ENCODE measurements at places on chromosomes 12 and 14. TPM values are rescaled to one million over a fixed set of nuclear protein-coding genes. Genes with fewer than 3 reads are reported as not detected.

GRCh38 chr12:128791395-128792322, 32.1 kb downstream of the SLC15A4 start:
- H3K4me3 ChIP-seq = no peak overlapping the region
- DNase-seq = no peak
- H3K36me3 ChIP-seq = peaks cover 21% of the 10 kb centered on the region

DNA sequence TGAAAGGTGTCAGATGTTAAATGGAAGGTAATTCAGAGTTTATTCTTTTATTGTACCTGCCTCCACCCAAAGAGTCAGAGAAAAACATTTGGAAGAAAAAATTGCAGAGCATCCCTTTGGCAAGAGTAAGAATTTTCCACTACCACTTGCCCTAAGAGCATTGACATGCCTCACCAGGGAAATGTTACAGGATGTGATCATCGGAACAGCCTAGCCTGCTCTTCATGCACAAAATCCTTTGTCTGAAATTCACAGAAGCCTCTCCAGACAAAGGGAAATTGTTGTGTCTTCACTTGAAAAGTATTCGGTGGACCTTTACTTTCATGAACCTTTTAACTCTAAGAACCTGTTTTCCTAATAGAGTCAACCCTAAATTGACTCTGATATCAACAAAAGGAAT, 36.9 kb downstream of the ATP2A2 start:
- no peak overlapping the region for H3K27ac ChIP-seq
- DNase-seq = peak; percentile 14
- no peak overlapping the region for H3K4me3 ChIP-seq
- no peaks in the 10 kb centered on the region for H3K27me3 ChIP-seq
- H3K36me3 ChIP-seq = peaks cover 2% of the 10 kb centered on the region
- H3K4me1 ChIP-seq = peaks cover 2% of the 10 kb centered on the region

DNA sequence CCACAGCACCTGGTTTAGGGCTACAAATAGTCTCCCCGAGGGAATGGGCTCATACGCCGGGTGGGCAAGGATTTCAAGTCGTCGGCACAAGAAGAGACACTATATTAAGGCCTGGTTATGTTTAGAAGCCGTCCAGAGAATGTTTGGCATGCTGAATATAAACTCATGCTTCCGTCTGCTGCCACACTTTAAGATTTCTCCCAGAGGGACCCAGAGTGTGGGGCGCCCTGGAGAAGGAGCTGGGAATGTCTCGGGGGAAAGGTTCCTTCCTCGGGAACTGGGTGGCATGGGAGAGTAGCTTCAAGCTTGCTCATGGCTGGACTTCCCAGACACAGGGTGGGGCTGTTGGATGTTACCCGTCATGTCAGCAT, 295.7 kb downstream of the CACNA1C start:
- H3K4me3 ChIP-seq = no peak overlapping the region
- no peaks in the 10 kb centered on the region for H3K27me3 ChIP-seq
- DNase-seq = no peak
- H3K27ac ChIP-seq = no peak overlapping the region

GAS2L3 gene
- polyA plus RNA-seq = 1.7 TPM

GRCh38 chr14:46819117-46819516, 167.5 kb upstream of the RPL10L start:
- no peak overlapping the region for H3K27ac ChIP-seq
- no peak for DNase-seq
- no peak overlapping the region for H3K4me3 ChIP-seq
- H3K27me3 ChIP-seq = no peaks in the 10 kb centered on the region
- H3K4me1 ChIP-seq = no peaks in the 10 kb centered on the region

DNA sequence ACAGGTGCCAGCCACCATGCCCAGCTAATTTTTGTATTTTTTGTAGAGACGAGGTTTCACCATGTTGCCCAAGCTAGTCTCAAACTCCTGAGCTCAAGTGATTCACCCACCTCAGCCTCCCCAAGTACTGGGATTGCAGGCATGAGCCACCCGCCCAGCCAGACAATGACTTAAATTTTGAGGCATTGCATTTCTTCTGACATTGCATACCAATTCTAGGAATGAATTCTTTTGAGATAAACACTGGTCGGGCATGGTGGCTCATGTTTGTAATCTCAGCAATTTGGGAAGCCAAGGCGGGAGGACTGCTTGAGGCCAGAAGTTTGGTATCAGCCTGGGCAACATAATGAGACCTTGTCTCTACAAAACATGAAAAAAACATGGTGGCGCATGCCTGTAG, 2.5 kb upstream of the CELA1 start:
- H3K27me3 ChIP-seq = no peaks in the 10 kb centered on the region
- no peaks in the 10 kb centered on the region for H3K4me1 ChIP-seq
- DNase-seq = no peak
- H3K4me3 ChIP-seq = no peak overlapping the region
- no peak overlapping the region for H3K27ac ChIP-seq
- no peaks in the 10 kb centered on the region for H3K36me3 ChIP-seq

DNA sequence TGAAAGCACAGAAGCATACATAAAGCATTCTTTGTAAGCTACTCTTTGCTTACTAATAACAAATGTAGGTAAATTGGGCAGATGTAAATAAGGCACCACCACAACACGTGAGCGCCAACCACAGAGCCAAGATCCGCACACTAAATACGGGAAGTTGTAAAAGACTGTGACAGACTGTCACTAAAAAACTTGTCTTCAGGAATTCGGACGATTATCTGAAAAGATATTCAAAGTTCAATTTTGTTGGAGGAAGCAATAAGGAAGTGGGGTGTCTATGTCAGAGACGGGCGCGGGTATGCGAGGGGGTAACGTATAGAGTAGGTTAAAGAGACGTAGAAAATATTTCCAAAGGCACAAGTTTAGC, 1.5 kb upstream of the HSP90B1 start:
- H3K4me3 ChIP-seq = peak overlapping the region; percentile 86
- peak; percentile 42 for DNase-seq
- H3K27ac ChIP-seq = peak overlapping the region; percentile 99

GRCh38 chr12:115870510-115870909, 407.0 kb downstream of the MED13L start:
- H3K36me3 ChIP-seq = no peaks in the 10 kb centered on the region
- no peaks in the 10 kb centered on the region for H3K27me3 ChIP-seq
- H3K4me3 ChIP-seq = no peak overlapping the region
- no peak for DNase-seq
- H3K4me1 ChIP-seq = no peaks in the 10 kb centered on the region
- H3K27ac ChIP-seq = no peak overlapping the region

RNASE7 gene
- not detected for polyA plus RNA-seq

ACSM4 gene
- not detected for polyA plus RNA-seq

- H3K27me3 ChIP-seq = no peaks in the 10 kb centered on the region
- DNase-seq = peak; percentile 18
- no peaks in the 10 kb centered on the region for H3K4me1 ChIP-seq
- H3K36me3 ChIP-seq = no peaks in the 10 kb centered on the region
- no peak overlapping the region for H3K27ac ChIP-seq
- no peak overlapping the region for H3K4me3 ChIP-seq
These were observed 23.9 kb downstream of the GNG2 start for GRCh38 chr14:51884086-51884927.

GRCh38 chr14:22870811-22871223, 723 bp upstream of the LRP10 start:
- H3K27ac ChIP-seq = peak overlapping the region; percentile 99
- H3K36me3 ChIP-seq = no peaks in the 10 kb centered on the region
- peaks cover 12% of the 10 kb centered on the region for H3K4me1 ChIP-seq
- H3K27me3 ChIP-seq = no peaks in the 10 kb centered on the region
- H3K4me3 ChIP-seq = peak overlapping the region; percentile 75

- peaks cover 44% of the 10 kb centered on the region for H3K4me1 ChIP-seq
- H3K27ac ChIP-seq = peak overlapping the region; percentile 23
- H3K4me3 ChIP-seq = no peak overlapping the region
- no peaks in the 10 kb centered on the region for H3K27me3 ChIP-seq
These were observed 21.0 kb upstream of the CD9 start for GRCh38 chr12:6178981-6179761.

DNA sequence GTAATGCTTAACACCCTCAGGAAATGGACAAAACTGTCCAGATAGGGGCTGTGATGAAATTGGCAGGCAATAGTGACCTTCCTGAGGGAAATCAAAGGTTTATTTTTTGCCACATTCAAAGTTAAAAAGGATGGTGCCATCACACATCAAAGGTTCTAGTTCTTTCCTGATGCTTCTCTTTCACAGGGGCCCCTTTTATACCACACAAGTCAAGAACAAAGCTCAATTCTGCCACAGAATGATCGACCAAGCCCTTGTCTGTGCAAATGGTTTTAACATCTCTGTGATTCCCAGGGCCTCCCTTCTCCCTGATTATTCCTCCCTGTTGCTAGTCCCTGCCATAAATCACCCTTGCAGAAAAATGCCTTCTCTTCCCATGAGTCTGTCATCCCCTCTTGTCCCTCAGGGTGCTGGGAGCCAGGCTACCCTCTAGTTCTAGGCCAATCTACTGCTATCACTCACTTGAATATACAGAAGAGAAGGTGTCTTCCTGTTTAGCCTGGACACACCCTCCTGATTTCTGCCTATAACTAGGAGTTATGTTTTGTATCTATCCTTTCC, 22.7 kb downstream of the SMCO2 start:
- H3K4me3 ChIP-seq = no peak overlapping the region
- no peaks in the 10 kb centered on the region for H3K36me3 ChIP-seq
- DNase-seq = no peak
- H3K27ac ChIP-seq = no peak overlapping the region

UNG gene
- polyA plus RNA-seq = 30.3 TPM

GRCh38 chr14:74882103-74882920, 596 bp downstream of the DLST start:
- H3K4me3 ChIP-seq = peak overlapping the region; percentile 92
- H3K4me1 ChIP-seq = peaks cover 24% of the 10 kb centered on the region
- no peaks in the 10 kb centered on the region for H3K36me3 ChIP-seq

DNA sequence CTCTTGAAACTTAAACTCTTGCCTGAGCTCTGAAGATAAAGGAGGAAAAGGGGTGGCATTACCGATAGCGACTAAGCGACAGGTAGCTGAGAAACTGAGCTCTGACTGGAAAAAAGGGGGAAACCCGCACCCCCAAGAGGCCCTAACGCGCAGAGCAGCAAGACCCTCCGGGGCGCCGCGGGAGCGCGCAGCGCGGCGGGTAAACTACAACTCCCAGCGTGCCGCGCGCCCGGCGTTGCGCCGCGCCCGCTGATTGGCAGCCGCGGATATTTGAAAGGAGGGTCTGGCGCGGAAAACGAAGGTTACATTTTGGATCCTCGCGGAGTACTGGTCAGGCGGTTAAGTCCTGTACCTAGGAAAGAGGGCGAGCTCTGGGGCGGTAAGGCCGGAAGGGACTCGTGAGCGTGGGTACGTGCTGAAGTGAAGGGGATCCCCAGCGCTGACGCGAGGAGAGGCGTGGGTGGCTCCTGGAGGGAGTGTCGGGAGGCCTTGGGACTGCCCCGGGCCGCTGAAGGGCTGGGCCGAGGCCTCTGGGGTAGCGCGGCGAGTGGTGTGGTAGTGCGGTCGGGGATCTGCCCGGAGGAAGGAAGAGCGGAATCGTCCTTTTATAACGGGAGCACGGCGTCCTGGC, at the start of gene ESPL1:
Gene ESPL1, plus strand, starts transcription at position 301 of the 631 bp plus-strand sequence. CDS start 468 bp downstream, outside the sequence.
- DNase-seq = peak; percentile 91
- H3K4me3 ChIP-seq = peak within 1 kb of the TSS; percentile 89
- no peaks in the 10 kb centered on the region for H3K27me3 ChIP-seq

KRR1 gene
- polyA plus RNA-seq = 20.0 TPM

DNA sequence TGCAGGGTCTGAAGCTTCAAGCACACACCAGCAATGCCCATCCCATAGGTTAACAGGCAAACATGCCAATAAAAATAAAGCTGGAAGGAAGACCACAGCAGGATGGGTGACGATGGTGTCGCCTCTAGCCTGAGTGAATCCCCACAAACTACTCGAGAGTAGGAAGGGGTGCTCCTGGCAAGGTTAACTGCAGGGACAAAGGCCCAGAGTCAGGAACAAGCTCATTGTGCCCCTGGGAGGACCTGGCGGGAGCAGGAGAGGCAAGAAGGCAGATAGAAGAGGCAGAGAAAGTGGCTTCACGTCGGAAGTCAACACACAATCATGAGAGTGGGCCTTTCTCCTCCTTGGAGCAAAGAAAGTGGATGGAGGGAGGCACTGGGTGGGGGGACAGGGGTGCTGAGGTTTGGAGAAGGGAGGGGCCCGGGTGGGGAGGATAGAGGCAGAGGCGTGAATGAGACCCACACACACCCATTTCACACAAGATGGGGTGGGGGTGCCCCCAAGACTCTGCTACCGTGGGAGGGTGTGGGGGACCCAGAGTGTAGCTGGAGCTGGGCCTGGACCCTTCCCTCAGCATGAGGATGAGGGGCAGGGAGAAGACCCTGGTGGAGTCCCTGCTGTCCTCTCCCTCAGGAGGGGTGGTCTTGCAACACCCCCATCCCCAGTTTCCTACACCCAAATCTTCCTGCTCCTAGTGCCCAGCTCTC, 43.1 kb downstream of the DIO3 start:
- no peaks in the 10 kb centered on the region for H3K36me3 ChIP-seq
- H3K27me3 ChIP-seq = no peaks in the 10 kb centered on the region
- no peak for DNase-seq
- no peak overlapping the region for H3K27ac ChIP-seq
- H3K4me1 ChIP-seq = no peaks in the 10 kb centered on the region

SLC39A9 gene
- polyA plus RNA-seq = 45.9 TPM

GRCh38 chr12:111222523-111222922, 146.4 kb downstream of the PHETA1 start:
- no peaks in the 10 kb centered on the region for H3K36me3 ChIP-seq
- H3K27ac ChIP-seq = no peak overlapping the region
- H3K27me3 ChIP-seq = no peaks in the 10 kb centered on the region

GRCh38 chr12:121750507-121750955, 38.0 kb downstream of the TMEM120B start:
- no peaks in the 10 kb centered on the region for H3K27me3 ChIP-seq
- H3K4me1 ChIP-seq = peaks cover 7% of the 10 kb centered on the region
- no peaks in the 10 kb centered on the region for H3K36me3 ChIP-seq
- no peak for DNase-seq
- H3K4me3 ChIP-seq = no peak overlapping the region

DNA sequence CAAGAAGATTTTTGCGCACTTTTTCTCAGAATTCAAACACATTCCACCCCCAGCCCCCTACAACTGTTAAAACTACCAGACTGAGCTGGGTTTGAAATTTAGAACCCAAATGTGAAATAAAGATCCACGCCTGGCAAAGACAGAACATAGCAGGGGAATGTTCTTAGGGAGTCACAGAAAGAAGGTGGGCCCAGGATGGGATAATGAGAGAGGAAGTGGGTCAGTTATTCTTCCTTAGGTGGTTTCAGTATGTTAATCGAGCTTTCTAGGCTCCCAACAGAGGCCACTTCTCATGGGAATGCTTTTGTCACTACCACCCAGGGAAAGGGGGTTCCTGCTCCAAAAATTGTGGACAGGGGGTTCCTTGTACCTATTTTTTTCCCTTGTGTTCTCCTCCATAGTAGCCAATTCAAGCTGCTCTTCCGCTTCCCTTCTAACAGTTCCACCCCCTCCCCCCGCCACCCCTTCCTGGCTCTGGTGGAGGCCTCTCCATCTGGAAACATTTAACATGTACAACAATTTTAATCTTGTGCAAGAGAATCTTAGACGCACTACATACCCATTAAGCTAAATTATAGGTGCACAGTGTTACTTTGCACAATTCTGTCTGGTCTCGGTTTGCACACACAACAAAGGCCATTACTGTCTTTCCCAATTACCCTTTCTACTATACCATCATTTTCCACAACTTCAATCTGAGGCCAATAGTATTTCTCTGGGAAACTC, 218.1 kb downstream of the MON2 start:
- H3K36me3 ChIP-seq = no peaks in the 10 kb centered on the region
- no peaks in the 10 kb centered on the region for H3K4me1 ChIP-seq
- no peak overlapping the region for H3K27ac ChIP-seq
- H3K27me3 ChIP-seq = no peaks in the 10 kb centered on the region
- DNase-seq = no peak
